ENCODE measurements at places on chromosomes 1 and 21.
A peak's percentile ranks its signal among the peaks of the same experiment; 100 is the strongest.

GRCh38 chr1:181424786-181425403, 58.4 kb upstream of the CACNA1E start:
- DNase-seq = peak; percentile 75

- DNase-seq = no peak
Measured at GRCh38 chr1:243974451-243975292, 76.4 kb upstream of the ZBTB18 start.

DNA sequence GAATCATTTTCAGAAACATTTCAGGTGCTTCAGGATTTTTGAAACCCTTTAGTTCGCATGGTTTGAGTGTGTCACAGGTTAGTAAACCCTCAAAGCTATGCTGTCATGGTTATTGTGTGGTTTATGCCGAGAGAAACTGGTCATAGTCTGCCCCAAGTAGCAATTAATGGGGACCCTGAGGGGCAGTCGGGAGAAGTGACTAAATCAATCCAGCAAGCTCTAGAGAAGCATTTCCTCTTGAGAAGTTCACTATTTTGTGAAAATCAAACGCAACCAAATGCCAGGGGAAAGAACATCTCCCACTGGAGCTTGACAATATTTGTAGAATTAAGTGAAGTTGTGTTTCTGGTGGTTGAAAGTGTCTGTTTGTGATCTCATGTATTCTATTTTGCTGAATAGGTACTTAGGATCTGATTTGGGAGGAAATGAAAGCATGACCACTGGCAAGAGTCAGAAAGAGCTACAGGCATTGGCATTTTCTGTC, 63.0 kb upstream of the BACH1 start:
- peak; percentile 18 for DNase-seq

DNA sequence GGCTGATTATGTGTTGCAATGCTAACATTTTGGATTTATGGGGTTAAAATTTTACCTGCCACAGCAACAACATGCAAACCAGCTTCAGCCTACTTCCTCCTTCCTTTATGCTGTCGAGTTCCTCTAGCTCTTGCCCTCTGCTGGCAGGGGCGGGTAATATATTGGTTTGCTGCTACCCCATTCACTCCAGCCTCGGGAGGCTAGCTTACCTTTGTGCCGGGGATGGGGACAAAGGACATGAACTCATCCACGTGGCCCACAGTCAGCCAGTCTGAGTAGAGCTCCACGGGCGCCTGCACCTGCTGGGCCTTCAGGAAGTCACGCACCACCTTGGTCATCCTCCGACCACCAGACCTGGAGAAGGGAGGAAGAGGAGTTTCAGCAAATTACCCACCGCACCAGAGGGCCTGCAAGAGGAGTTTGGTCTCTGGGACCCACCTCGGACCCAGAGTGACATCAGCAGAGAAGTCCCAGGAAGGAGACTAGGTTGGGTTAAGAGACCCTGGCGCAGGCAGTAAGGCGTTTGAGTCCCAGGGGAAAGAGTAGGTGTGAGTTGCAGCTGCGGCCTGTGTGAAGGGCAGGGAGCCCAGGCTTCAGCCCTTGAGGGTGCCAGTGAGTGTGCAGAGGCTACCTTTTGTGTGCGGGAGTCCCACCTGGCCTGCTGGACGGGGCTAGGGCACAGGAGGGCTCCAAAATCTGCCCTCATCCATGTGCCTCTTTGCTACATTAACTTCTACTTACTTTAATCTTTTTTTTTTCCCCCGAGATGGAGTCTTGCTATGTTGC, 21.8 kb upstream of the SDHB start:
- DNase-seq = no peak

DNA sequence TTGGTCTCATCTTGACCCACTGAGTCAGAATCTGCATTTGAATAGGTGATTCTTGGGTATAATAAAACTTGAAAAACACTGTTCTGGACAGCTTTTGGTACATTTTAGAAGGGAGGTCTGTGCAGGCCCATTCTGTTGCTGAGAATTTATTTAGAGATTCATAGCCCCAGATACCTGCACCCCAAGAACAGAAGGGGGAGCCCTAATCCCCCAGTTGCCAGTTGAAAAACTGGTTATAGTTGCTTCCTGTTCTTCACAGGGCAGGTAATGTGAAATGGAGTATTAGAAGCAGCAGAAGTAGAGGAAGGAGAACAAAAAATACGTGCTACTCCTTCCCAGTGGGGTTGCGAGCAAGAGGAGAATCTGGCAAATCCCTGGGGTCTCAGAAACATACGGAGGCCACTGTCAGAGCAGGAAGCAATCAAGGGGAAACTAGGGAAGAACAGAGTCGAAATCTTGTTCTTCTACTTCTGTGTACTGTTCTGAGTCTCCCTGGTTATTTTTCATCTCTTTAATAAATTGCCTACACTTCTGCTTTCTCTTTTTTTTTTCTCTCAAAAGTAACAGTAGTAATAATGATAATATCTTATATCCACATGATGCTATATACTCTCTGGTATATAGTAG, 4.6 kb upstream of the CLCA2 start:
- no peak for DNase-seq

DNA sequence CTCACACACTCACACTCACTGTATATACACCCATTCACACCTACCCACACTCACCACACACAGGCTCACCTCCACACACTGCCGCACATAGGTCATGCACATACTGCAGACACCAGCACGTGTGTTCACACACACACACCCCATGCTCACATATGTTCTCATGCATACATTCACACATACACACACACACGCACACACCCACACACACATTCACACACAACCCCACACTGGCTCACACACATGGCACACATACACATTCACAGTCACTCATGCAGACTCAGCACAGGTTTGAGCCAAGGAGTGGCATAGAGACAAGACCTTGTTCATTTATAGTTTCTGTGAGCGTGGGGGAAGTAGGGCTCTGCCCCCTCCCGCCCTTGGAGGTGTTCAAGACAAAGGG, 41.1 kb upstream of the SLC30A1 start:
- DNase-seq = no peak

GRCh38 chr1:64864018-64864940, 102.1 kb downstream of the JAK1 start:
- DNase-seq = no peak

GRCh38 chr21:45305836-45306235, 18.1 kb upstream of the POFUT2 start:
- no peak for DNase-seq

DNA sequence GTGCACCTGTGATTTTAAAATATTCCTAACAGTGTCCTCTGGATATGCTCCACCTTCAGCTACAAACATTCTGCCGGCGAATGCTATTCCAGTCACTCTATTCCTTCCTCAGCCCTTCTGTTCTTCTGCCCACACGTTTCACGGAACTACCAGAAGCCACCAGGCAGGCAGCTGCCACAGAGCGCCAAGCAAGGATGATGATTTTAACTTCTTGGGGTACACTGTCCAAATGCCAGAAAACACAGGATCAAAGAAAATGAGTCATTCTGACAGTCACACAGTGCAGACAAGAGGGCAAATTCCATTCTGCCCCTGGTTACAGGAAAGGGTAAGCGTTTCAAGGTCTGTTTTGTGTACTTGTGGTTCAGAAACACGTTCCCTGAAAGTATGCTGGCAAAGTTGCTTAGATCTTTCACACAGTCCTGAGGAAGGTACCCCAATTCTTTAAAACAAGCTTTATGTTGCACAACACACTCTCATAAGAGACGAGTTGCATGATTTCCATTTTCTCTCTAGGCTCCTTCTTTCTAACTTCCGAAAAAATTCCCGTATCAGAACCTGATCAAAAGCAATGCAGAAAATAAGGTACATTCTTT, 508.3 kb upstream of the PKN2 start:
- no peak for DNase-seq

GRCh38 chr1:160724465-160725242, 13.0 kb upstream of the CD48 start:
- DNase-seq = no peak

DNA sequence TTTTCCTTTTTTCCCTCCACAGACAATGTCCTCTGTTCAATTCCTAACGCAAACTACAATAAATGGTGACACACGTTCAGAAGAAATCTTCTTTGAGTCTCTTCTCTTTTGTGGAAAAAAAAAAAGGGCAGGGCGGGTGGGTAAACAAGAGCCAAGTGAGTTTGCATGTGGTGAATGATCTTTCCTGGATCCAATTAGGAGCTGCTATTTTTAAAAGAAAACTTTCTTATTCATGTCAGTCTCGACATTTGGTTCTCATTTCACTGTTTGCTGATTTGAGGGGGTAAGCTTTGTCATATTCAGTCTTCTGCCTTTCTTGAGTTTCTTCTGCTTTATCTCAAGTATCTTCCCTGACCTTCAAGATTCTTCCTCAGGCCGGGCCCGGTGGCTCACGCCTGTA, 29.2 kb upstream of the KIF1B start:
- DNase-seq = no peak

GRCh38 chr1:6396998-6397397, 3.4 kb upstream of the ACOT7 start:
- no peak for DNase-seq

- DNase-seq = no peak
Measured at GRCh38 chr1:34019741-34020552, 145.1 kb downstream of the CSMD2 start.

Data from muscle of back (tissue), 13 donors.